ENCODE measurements at places on chromosomes 2 and 18.

DNA sequence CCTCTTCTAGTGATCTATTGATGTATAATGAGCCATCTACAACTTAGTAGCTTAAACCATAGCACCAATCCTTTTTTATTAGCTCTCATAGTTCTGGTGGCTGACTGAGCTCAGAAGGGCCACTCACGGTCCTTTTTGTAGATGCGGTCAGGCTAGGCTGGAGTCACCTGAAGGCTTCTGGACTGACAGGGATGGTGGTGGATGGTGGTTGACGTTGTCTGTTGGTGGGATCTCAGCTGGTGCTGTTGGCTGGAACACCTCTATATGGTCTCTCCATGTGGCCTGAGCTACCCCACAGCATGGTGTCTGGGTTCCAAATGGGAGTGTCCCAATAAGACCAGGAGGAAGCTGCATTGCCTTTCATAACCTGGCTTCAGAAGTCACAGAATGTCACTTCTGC is 68.0 kb downstream of the BCL2L11 start:
- no peak for DNase-seq

DNA sequence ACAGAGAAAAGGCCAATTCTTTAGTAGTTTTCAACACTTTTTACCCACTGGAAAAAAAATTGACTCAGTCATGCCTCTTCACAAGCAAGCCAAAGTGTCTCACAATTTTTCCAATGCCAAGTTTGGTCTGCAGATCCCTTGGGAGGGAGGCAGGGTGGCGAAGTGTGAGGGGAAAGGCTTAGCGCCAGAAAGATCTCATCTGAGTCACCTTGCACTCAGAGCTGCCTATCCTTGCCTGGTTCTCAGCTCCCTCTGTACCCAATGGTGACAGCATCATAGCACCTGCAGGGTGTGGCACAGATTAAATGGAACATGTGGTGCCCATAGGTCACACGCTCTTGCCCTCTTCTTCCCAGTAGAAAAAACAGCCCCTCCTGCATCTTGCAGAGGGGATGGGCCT is 55.2 kb upstream of the GYPC start:
- DNase-seq = no peak

GRCh38 chr2:50602636-50603327 is 429.1 kb downstream of the NRXN1 start:
- no peak for DNase-seq

DNA sequence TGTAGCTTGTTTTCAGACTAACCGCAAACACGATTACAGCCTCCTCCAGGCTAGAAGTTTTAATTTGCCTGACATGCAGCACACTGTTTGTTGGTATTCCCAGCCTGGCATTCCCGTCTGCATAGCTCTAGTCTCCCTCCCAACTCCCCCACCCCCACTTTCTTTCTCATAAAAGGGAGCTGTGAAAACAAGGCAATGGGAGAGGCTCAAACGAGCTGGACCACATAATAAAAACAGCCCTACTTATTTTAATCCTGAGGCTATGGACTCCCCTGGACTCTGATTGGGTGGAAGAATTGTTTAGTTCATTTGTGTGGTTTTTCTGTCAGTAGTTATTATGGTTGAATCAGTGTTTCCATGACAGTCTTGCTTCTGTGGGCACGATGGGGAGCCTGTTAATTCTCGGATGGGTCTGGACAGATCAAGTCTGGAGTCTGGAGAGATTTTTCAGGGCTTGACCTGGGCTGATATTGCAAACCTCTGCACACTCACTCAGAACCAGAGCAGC is 1.2 kb downstream of the STON1 start:
- DNase-seq = peak; percentile 72

DNA sequence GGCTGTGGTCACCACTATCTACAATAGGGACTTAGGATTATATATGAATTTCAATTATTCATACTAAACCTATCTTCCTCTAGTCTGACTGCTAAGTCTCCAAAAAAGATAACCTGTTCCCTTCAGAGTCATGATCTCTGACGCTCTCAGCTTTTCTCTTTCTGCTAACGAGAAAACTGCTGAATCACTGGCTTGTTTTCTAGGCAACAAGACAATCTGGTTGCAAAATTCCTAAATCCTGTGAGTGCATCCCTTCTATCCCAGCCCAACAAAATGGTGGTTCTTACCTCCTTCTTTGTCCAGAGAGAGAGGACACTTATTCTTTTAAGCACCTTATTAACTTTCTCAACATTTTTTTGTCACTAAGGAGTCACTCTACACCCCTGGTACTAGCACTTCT is 312.3 kb upstream of the PKDCC start:
- DNase-seq = peak; percentile 19
